ENCODE measurements at places on chromosomes 2 and 18.

GRCh38 chr2:235610696-235611257 lies 116.9 kb downstream of the AGAP1 start:
- DNase-seq = no peak

- no peak for DNase-seq
Observed at GRCh38 chr2:47165001-47165555, 10.0 kb upstream of the STPG4 start.

DNA sequence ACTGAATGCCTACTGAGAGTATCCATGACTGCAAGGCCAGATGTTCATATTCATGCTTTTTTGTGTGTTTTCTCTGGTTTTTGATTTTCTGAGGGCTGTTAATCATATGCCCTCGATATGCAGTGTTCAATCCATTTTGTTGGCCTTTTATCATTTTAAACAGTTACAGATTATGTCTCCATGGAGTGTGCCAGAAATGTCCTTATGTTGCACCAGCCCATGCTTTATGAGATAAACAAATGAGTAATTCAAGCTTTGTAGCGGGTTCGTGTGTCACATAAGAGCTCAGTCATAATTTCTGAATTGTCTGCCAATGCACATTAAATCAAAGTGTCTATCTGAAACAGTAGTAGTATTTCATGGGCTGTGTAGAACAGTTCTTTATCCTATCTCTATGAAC lies 583.0 kb downstream of the THSD7B start:
- no peak for DNase-seq

DNA sequence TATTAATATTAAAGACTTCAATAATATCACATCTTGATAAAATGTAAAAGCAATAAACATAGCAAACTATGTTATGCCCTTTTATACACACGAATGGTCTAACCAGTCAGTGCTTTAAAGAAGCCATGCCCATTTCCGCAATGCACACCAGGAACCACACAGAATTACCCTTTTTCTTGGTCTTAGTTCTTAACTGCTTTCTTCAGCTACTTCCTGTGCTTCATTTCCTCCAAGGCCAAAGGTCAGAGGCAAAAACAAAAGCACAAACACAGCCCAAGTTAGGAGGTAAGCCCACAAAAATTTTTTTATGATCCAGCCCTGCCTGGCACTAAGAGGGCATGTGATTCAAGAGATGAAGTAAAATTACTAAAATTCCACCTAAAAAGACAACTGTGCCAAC lies 267.2 kb downstream of the FBXO15 start:
- no peak for DNase-seq

DNA sequence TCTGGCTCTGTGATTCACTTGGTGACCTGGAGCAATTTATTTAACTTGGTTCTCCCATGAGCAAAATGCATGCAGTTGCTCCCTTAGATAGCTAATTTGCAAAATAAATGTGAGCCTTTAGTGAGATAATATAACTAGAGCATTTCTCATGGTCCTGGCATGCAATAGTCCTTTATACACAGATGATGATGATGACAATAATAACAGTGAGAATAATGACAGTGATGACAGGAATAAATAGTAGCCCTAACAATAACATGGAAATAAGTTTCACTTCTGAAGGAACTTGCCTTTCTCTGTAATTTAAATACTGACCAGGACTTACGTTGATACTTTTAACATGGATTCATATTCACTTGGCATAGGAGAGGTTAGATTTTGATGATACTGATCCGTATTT lies 49.2 kb downstream of the LPIN1 start:
- DNase-seq = no peak

DNA sequence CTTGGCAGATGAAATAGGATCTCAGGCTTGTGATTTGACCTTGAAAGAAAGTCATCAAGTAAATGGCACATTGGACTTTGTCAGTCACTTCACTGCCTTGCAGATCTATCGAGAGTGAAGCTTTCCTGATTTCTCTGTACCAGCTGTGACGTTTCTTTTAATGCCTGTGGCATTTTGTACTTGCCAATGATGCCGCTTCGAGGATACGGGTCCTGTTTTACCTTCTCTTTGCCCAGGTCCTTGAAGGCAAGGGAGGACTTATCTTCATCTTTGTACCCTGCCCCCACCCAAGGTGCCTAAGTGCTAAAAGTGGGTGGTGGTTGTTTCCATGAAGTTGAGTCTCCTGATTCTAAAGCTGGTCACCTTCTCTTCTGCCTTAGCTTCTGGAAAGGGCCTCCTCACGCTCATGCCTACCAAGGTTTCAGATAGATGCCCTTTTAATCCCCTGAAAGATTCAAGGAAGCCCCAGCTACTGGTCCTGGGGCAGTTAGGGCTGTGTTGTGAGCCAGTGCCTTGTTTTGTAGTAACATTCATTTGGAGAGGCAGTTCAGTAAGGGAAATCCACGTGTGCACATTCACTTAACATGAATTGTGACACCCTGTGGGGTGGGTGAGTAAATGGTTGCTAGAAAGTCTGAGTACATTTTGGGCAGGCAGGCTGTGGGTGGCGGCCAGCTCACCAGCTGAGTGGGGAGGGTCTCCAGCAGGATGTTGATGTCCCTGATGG lies 6.1 kb downstream of the LBH start:
- DNase-seq = peak; percentile 41

- no peak for DNase-seq
Observed at GRCh38 chr2:110863726-110864125, 131.4 kb downstream of the ACOXL start.

- no peak for DNase-seq
Observed at GRCh38 chr2:217477583-217477982, 525.2 kb downstream of the TNS1 start.

- DNase-seq = no peak
Observed at GRCh38 chr2:74079522-74080341, 68.0 kb downstream of the BOLA3 start.

DNA sequence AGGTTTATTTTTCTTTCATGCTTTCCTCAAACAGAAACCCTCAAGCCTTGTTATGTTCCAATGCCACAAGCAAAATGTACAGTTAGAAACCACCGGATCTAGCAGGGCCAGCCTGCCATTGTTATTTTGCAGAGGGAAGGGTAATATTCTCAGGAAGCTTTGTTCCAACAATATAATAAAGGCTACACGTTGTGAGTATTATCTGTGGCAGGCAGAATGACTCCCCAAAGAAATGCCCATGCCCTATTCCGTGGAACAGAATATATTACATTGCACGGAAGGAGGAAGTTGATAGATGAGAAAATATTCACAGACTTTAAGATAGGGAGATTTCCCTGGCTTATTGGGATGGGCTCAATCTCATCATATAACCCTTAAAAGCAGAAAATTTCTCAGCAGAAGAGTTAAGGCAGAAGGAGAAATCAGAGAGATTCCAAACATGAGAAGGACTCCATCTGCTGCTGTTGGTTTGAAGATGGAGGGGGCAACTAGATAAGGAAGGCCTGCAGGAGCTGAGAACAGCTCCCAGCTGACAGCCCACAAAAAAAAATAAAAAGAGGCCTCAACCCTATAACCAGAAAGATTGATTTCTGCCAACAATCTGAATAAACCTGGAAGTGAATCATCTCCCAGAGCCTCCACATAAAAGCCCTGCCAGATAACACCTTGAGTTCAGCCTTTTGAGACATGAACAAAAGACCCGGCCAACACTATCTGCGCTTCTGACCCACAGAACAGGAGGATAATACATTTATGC lies 466.6 kb downstream of the LPIN1 start:
- DNase-seq = no peak

DNA sequence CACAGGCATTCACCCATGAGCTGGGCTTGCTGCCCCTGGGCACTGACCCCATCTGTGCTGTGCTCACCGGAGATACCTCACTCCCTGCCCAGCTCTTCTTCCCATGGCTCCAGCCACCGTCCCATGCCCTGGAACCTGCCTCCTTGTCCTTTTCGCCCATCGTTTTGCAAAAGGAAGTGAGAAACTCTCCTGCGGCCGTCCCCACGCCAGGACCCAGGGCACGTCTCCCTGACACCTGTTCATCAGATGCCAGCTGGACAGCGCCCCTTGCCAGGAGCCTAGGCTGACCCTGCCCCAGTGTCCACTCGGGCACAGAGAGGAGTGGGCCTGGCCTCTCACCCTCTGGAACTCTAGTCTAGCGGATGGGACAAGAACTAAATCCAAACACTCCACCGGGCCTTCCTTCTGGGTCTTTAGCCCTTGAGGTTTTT lies 238.6 kb downstream of the SEPTIN10 start:
- no peak for DNase-seq

GRCh38 chr18:42641996-42642395 lies 473.5 kb downstream of the RIT2 start:
- no peak for DNase-seq

Data from stimulated activated naive CD4-positive, alpha-beta T cell treated with Interleukin-2 at 50 U/mL for 16 hours (primary cell).